CD8-positive, alpha-beta memory T cell (primary cell): ENCODE measurements at places on chromosomes 6 and 20.

GRCh38 chr20:21632031-21632734 lies 73.3 kb upstream of the PAX1 start:
- no peak for DNase-seq

DNA sequence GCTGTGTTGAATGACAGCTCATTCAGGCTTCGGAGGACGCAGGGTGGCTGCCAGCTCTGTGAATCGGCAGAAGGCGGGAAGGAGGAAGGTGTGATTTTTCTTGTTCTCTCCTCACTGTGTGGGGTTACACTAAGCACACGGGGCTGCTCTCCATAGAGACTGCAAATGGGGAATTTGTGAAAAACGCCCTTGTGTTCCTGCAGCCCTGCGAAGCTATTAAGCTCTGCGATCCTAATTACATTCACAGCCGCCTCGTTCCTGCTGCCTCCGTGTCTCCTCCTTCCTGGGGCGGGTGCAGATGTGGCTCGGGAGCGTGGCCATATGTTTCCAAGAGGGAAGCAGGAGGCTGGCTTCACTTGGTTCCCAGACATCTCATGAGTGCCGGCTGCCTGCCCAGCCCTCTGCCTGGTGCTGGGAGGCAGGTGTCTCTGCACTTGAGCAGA lies 124.0 kb downstream of the TOX2 start:
- no peak for DNase-seq

DNA sequence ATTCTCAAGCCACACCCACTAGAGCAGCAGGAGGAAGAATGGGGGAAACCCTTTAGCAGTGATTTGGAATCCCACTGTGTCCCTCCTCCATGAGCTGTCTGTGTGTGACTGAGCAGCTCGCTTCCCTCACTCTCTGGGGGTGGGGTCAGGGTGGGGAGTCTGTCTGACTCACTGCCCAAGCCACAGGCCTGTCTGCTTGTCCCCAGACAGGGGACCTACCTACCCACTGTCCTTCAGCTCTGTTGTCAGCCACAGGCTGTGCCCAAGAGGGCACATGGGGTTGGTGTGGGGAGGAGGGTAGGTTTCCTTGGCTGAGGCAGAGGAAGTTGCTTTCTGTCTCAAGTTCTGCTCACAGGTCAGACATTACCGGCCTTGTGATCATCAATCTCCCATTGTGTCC lies 127.0 kb downstream of the MAFB start:
- DNase-seq, result no peak

GRCh38 chr20:64203037-64203777 lies 39.0 kb downstream of the MYT1 start:
- no peak for DNase-seq

GRCh38 chr6:21772884-21773575 lies 179.5 kb downstream of the SOX4 start:
- DNase-seq, result no peak
